ENCODE measurements at places on chromosomes 1 and 21. TPM values are rescaled to one million over a fixed set of nuclear protein-coding genes. Genes with fewer than 3 reads are reported as not detected.

Gene BEST4
- not detected for total RNA-seq

GRCh38 chr1:92936865-92937264 is 24.4 kb downstream of the DIPK1A start:
- no peak for DNase-seq

DNA sequence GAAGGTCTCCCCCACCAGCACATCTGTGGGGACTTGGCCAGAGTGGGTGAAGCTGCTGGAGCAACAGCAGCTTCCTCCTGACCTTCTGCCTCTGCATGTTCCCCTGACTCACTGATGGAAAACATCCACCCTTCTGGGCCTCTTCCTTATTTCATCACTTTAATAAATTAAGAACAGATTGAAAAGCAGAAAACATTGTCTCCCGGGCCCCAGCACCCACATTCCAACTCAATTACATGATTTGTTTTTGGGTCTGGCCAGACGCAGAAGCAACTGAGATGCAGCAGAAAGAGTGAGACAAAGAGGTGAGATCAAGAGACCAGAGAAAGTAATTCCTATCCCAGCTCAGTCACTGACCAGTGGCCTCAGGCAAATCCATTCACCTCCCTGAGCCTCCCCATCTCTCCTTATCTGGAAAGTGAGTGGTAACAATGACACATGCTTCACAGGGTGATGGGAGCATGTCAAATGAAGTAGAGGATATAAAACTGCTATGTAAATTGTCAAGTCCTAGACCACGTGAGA is 157.1 kb downstream of the ELAVL4 start:
- no peak for DNase-seq

- peak; percentile 51 for DNase-seq
Measured at GRCh38 chr1:9687120-9687873, 35.8 kb downstream of the PIK3CD start.

DNA sequence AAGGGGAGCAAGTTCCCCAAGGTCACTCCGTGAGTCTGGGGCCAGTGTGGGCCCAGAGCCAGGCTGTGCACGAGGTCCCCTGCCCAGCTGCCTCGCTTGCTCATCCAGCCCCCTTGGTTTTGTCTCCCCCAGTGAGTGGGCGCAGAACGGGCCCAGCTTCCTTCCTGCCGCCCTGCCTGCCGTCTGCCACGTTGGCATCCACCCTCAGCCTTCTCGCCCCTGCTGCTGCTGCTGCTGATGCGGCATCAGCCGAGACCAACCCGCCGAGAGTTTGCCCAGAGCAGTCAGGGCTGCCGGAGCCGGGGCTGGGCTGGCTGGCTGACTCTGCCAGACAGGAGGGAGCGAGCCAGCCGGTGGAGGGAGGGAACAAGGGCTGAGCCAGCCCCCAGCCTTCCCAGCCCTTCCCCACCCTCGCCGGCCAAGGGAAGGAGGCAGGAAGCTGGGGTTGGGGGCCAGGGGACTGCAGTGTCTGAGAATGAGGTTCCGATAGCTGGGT is 31.4 kb upstream of the WASF2 start:
- DNase-seq, result peak; percentile 42

DNA sequence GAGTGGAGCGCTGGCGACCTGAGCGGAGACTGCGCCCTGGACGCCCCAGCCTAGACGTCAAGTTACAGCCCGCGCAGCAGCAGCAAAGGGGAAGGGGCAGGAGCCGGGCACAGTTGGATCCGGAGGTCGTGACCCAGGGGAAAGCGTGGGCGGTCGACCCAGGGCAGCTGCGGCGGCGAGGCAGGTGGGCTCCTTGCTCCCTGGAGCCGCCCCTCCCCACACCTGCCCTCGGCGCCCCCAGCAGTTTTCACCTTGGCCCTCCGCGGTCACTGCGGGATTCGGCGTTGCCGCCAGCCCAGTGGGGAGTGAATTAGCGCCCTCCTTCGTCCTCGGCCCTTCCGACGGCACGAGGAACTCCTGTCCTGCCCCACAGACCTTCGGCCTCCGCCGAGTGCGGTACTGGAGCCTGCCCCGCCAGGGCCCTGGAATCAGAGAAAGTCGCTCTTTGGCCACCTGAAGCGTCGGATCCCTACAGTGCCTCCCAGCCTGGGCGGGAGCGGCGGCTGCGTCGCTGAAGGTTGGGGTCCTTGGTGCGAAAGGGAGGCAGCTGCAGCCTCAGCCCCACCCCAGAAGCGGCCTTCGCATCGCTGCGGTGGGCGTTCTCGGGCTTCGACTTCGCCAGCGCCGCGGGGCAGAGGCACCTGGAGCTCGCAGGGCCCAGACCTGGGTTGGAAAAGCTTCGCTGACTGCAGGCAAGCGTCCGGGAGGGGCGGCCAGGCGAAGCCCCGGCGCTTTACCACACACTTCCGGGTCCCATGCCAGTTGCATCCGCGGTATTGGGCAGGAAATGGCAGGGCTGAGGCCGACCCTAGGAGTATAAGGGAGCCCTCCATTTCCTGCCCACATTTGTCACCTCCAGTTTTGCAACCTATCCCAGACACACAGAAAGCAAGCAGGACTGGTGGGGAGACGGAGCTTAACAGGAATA is 4.2 kb downstream of the TFAP2E start:
- DNase-seq, result peak; percentile 44

Gene LCE1D
- not detected for total RNA-seq

- no peak for DNase-seq
Measured at GRCh38 chr1:1426496-1427105, 5.5 kb upstream of the ANKRD65 start.

- DNase-seq, result no peak
Measured at GRCh38 chr1:218485241-218485928, 140.2 kb downstream of the TGFB2 start.
